Mesothelial cell of epicardium (in vitro differentiated cells): ENCODE measurements at places on chromosomes 2 and 18.

DNA sequence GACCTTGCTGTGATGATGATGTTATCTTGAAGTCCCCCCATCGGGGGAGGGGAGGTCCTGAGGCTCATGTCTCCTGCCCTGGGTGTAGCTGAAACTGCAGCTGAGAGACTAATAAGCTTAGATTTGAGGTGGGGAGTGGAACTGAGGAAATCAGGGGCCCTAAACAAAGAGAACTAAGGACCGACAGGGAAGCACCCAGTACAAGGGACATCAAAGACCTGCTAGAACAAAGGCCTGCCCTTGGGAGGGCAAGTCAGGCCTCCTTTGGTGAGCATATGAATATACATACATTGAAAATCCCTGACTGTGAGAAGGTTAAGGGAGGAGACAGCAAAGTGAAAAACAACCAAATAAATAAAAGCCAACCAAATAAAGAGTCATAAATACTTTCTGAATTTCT is 1132.5 kb upstream of the CELF4 start:
- DNase-seq = no peak

GRCh38 chr2:32627441-32627813 is 423 bp upstream of the TTC27 start:
- no peak for DNase-seq

DNA sequence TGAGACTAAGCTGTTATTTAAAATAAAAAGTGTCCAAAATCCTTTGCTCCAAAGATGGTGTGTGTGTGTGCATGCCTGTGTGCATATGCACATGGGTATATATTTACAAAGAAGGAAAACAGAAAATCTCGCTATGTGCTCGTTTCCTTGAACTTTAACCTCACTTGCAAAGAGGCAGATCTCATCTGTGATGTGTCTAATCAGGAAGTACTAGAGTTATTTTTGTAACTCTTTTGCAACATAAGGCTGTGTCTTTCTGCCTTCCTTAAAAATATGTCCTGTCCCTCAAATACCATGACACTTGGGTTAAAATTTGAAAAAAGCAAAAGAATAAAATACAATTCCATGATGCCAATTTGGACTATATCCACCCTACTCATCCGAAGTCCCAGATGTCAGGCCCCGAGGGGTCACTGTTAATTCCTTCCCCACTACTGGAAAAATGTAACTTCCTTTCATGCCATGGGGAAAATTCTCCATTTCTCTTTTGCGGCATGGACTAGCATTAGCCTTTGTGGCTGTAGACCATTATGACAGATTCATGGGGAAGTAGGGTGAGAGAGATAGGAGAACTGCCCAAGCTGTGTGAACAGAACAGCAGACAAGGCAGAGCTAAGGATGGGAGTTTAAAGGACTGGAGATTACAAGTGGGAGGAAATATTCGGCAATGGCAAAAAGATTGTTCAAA is 191.3 kb downstream of the MYO1B start:
- DNase-seq = no peak

DNA sequence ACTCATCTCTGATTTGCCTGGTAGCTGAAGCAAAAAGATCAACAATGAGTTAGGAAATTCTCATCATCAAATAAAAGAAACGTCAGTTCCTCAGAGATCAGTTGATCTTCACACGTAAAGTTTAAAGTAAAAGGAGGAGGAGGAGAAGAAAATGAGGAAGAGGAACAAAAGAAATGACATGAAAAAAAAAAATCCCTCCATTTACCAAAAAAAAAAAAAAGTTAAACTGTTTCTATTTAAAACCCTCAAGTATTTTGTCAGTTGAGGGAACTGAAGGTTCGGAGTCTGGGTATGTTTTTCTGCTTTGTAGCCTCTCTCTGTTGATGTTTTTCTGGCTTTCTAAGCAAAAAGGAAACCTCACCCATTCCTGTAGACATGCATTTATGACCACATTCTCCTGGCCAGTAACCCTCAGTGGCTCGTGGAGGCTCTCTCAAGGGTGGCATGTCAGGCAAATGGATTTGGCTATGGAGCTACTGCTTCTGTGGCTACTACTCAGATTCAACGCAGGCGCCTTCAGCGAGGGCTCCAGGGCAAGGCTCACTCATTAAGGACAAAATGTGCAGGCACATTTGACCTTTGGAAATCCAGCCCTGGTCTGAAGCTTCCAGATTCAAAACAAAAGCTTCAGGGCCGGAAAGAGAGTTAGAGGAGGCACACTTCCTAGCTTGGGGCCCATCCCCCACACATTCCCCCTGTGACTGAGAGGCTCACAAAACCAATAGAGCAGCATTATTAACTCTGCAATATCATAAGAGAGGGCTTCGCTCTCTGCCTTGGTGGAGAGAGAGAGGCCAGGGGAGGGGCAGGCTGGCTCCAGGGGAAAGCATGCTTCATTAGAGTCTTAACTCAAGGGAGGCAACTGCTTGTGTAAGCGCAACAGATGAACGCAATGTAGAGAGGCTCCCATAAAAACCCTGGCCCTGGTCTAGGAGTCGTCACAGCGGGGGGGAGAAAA is 22.3 kb downstream of the KLF7 start:
- peak; percentile 45 for DNase-seq

GRCh38 chr2:143026411-143027054 is 102.7 kb upstream of the ARHGAP15 start:
- DNase-seq = no peak

DNA sequence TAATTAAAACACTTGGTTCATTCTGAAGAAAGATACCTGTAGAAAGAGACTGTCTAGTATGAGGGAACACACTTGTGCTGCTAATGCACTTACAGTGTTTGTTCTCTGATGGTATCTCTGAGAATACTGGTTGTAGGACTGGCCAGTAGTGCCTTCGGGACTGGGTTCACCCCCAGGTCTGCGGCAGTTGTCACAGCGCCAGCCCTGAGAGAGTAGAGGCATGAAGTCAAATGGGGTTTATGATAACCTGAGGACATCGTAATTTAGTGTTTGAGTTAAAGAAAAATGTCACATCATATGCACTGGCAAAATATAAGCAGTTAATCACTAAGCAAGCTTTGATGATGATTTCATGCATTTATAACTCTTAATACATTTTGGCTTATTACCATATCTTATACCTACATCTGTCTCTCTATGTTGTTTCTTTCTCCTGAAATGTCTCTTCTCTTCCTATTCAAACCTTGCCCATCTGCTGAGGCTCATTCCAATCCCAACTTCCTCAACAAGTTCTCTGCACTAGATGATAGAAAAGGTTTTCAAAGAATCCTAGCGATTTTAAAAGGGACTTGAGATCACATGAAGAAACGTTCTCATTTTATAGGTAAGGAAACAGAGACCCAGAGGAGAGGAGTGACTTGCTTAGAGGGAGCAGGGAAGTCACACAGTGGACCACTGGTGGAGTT is 50.2 kb downstream of the ATIC start:
- DNase-seq = no peak

DNA sequence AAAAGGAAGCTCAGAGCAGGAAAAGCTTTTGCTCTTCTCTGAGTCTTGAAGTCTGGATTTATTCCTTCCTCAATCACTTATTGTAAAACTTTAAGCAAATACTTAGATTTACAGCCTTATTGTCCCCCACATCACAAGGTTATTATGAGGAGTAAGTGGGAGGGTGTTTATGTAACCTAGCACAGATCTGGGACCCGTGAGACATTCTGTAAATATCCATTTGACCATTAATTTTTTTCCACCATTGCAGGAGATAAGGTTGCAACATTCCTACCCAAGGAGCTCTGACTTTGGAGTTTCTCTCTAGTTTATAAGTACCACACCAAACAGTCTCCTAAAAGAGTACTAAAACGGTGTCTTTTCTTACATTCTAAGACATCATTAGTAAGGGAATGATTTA is 52.1 kb upstream of the CTIF start:
- no peak for DNase-seq

DNA sequence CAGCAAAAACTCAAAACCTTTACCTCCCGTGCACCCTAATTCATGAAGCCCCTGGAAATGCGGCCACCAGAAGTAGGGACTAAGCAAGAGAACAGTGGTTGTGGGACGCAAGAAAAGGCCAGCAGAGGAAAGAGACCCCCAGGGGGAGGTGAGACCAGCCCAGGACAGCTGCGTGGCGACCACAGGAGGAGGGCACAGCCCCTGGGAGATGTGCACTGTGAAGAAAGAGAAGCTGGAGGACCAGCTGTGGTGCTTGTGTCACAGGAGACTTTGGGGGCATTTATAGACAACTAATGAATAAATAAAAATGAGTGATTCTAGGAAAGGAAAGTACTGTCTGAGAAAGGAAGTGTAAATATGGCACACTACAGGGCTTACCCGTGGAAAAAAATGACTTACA is 263.8 kb downstream of the EIPR1 start:
- peak; percentile 21 for DNase-seq

- no peak for DNase-seq
These were observed 116.1 kb upstream of the LRRTM1 start for GRCh38 chr2:80420530-80421208.

- DNase-seq = no peak
These were observed 75.1 kb downstream of the RFTN2 start for GRCh38 chr2:197600306-197600705.

DNA sequence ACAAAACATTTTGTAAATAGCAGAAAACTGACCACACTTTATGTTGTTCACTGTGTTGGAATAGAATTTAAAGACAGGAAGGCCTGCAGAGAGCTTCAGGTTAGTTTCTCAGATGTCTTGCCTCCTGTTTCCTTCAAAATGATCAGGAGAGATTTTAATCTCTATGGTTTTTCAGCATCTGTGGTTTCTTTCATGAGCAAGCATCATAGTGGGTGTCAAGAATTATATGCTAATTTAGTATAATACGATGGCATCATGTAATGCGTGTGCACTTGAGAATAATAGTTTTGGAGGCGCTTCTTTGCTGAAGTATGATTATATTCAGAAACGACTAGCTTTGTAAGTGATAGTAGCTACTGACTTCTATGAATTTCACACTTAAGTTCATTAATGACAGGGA is 149.9 kb downstream of the PLCL1 start:
- DNase-seq = no peak

DNA sequence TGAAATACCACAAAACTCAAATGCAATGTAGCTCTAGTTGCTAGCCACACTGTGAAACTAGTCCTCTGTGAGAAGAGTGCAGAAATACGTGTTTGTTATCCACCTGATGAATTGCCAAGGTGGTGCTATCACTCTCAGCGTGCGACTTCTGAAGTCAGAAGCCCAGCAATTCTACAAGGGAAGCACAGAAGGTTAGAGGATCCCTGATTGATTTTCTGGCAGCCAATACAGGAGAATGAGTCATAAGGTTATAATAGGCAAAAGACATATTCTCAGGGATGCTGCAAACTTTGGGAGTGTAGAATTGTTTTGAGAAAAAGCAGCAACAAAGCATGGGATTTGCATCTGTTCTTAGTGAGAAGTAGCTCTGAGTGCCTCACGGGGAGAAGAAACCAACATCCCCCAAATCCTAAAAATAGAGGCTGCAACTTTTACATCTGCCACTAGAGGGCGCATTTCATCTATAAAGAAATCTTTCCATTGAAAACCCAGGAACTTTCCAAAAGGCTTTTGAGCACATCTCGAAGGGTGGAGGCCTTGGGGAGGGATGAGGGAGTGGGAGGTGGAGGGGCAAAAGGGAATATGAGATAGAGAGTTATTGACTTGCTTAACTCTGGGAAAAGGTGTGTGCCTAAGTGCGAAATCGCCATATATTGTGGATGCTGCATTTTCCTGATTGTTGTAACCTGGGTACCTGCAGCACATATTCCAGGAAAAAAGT is 78.0 kb downstream of the TMEM182 start:
- peak; percentile 51 for DNase-seq

- DNase-seq = no peak
These were observed 90.4 kb downstream of the SCN3A start for GRCh38 chr2:165113414-165113813.

DNA sequence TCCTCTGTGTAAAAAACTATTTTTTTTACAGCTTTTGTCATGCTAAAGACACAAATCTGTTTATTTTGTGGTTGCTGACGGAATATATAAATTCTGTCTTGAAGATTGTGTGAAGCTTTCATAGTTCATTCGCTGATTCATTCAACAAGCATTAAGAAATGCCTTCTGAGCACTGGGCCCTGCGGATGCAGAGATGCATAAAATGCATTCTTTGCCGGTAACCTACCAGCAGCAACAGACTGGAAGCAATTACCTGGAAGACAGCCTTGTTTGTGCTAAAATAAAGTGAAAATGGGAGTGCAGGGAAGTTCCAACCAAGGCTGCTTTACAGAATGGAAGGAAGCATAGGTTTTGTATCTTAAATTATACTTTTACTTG is 119.7 kb downstream of the PMAIP1 start:
- DNase-seq = no peak

GRCh38 chr2:64359171-64359891 is 94.6 kb upstream of the LGALSL start:
- DNase-seq = no peak

DNA sequence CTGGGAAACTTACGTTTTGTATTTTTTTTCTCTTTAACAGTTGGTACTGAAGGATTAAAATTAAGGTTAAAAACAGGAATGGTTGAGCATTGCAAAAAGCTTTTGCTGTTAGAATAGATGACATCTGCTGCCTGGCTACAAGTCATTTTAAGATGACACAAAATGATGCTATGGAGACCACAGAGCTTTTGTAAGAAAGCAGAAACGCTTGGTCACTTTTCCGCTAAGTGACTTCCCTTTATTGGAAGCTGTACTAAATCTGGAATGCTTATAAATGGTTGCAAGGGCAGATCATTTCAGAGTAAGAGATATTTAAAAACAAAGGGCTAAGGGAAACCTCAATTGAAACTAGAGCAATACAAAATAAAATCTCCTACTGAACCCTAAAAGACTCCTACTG is 544.0 kb downstream of the STK39 start:
- DNase-seq = no peak

DNA sequence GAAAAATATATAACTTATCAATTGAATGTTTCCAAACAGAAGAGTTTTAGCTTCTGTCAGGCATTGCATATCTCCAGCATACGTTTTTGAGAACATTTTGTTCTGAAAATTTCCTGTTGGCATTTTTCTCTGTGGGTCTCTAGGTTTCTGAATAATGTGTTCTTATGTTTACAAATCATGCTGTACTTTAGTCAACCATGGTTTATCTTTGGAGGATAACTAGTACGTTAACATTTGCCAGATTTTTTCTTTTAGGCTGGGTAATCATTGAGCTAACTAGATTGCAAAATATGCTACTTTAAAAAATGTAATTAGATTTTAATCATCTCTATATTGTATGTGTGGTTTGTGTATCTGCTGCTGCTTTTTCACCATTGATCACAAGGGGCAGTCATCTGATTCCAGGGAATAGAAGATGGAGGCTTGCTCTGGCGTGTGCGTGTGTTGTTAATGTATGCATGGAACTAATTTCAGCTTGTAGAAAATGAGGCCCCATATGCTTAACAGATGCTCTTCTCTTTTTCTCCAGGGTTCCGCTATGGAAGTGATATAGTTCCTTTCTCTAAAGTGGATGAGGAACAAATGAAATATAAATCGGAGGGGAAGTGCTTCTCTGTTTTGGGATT is 21.3 kb downstream of the XRCC5 start:
- no peak for DNase-seq

DNA sequence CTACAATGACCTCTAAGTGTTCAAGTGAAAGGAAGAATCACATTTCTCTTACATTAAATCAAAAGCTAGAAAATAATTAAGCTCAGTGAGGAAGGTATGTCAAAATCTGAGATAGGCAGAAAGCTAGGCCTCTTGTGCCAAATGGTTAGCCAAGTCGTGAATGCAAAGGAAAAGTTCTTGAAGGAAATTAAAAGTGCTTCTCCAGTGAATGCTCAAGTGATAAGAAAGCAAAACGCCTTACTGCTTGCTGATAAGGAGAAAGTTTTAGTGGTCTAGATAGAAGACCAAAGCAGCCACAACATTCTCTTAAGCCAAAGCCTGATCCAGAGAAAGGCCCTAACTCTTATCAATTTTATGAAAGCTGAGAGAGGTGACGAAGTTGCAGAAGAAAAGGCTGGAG is 932.3 kb upstream of the ACVR2A start:
- no peak for DNase-seq
